ENCODE measurements at places on chromosomes 5 and 9.

DNA sequence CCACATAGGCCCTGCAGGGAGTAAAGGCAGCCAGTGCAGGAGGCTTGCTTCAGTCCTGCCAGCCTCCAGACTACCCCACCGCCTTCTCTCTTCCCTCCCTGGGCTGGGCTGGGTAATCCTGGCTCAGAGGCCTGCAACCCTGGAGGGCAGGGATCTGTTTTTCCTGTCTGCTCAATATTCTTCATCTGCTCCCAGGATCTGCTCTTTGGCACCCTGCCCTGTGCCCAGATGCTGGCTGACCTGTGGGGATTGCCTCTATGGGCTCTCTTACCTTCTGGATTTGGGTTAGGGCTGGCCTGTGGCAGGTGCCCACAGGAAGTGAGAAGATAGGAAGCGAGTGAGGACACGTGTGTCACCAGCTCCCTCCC lies 7.3 kb upstream of the ANGPTL2 start:
- no peak for DNase-seq

GRCh38 chr9:129667850-129668249 lies 2.4 kb downstream of the PRRX2 start:
- DNase-seq: no peak

GRCh38 chr5:176152191-176152929 lies 85.9 kb upstream of the SIMC1 start:
- no peak for DNase-seq

GRCh38 chr5:4001004-4001403 lies 405.4 kb downstream of the IRX1 start:
- no peak for DNase-seq

GRCh38 chr5:83055166-83055565 lies 22.0 kb downstream of the TMEM167A start:
- DNase-seq: no peak

DNA sequence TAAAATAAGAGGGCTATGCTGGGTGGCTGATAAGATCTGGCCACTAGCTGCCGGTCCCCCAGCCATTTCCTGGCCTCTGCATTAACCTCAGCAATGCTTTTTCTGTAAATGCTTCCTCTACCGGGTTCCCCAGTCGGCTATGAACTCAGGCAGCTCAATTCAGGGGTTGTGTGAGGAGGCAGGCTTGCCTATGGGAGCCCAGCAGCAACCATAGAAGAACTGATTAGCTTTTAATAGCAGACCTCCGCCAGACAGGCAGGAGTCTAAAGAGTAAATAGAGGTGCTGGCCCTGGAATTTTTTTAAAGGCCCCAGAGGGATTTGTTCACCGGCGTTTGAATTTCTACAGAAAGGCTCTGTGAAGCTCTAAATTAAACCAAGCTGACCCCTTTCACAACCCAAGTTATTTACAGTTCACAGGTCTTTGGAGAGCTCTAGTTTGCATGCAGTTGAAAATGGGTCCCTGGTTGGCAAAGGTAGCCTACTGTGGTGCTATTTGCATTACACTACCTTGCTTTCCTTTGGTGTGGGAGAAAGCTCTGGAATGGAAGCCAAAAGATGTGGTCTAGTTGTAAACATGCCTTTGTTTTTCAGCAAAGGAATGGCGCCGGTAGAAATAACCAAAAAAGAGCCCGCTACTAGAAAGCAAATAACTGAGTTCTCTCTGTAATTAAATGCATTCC lies 289.7 kb upstream of the SEMA6A start:
- no peak for DNase-seq
